Lower lobe of right lung (tissue), 2 donors: ENCODE measurements at places on chromosomes 16 and 17. TPM values are rescaled to one million over a fixed set of nuclear protein-coding genes. Genes with fewer than 3 reads are reported as not detected.
A peak's percentile ranks its signal among the peaks of the same experiment; 100 is the strongest.

GSG1L gene
- total RNA-seq: 0.30 TPM

SSTR5 gene
- total RNA-seq: not detected

EVI2B gene
- 130 TPM for total RNA-seq

CCL17 gene
- 2.8 TPM for total RNA-seq

NOG gene
- total RNA-seq: 2.2 TPM

TPSG1 gene
- 2.9 TPM for total RNA-seq

CIBAR2 gene
- 12.8 TPM for total RNA-seq

GRCh38 chr17:59719526-59719925 lies 12.1 kb downstream of the VMP1 start:
- no peaks in the 10 kb centered on the region for H3K36me3 ChIP-seq
- H3K27me3 ChIP-seq: no peaks in the 10 kb centered on the region
- no peaks in the 10 kb centered on the region for H3K4me1 ChIP-seq
- no peak overlapping the region for H3K27ac ChIP-seq
- no peak for DNase-seq
- H3K4me3 ChIP-seq: no peak overlapping the region

DNA sequence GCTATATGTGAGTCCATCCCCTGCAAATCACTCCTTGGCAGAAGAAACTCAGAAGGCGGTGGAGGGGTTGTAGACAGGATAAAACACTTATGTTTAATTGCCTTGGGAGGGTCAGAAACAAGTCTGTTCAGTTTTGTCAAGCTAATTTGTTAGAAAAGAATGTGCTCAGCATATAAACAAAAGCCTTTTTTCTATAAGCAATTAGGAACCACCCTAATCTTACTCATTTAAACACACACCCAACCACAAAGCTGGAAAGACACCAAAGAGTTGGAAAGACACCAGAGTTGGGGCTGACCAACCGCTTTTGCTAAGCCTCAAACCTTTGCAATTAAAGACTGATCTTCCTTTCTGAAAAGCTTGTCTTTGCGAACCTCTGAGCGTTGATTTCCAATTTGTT lies 439.2 kb upstream of the ERCC4 start:
- DNase-seq: no peak
- no peak overlapping the region for H3K27ac ChIP-seq
- H3K4me3 ChIP-seq: no peak overlapping the region

- DNase-seq: no peak
- H3K36me3 ChIP-seq: no peaks in the 10 kb centered on the region
- H3K27me3 ChIP-seq: peaks cover 9% of the 10 kb centered on the region
- H3K4me3 ChIP-seq: no peak overlapping the region
These were observed 12.5 kb upstream of the ANKRD40CL start for GRCh38 chr17:50779747-50780353.

GRCh38 chr17:81253358-81254131 lies 14.4 kb downstream of the NDUFAF8 start:
- DNase-seq: peak; percentile 70
- no peak overlapping the region for H3K4me3 ChIP-seq
- no peak overlapping the region for H3K27ac ChIP-seq

- H3K4me1 ChIP-seq: peaks cover 33% of the 10 kb centered on the region
- H3K4me3 ChIP-seq: no peak overlapping the region
- no peaks in the 10 kb centered on the region for H3K27me3 ChIP-seq
- no peaks in the 10 kb centered on the region for H3K36me3 ChIP-seq
- no peak overlapping the region for H3K27ac ChIP-seq
- no peak for DNase-seq
These were observed 146.4 kb downstream of the SOCS1 start for GRCh38 chr16:11109566-11109965.

DNA sequence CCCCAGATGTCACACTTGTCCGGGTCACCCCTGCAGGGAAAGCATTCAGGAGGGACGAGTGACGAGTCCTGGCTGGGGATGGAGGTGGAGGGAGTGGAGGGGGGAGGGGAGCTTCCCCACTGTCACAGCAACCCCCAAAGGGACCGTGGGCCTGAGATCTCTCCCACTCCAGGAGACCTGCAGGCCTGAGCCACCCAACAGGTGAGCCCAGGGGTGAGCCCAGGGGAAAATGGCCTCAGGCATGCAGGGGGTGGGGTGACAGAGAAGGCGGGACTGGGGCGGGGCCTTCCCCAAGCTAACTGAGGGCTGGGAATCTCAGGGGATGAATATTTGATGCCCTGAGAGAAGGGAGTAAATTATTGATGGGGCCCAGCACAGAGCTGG lies 2.4 kb downstream of the USH1G start:
- no peak overlapping the region for H3K4me3 ChIP-seq
- H3K27me3 ChIP-seq: peaks cover 70% of the 10 kb centered on the region
- no peak overlapping the region for H3K27ac ChIP-seq
- H3K36me3 ChIP-seq: no peaks in the 10 kb centered on the region
- peaks cover 22% of the 10 kb centered on the region for H3K4me1 ChIP-seq

DNA sequence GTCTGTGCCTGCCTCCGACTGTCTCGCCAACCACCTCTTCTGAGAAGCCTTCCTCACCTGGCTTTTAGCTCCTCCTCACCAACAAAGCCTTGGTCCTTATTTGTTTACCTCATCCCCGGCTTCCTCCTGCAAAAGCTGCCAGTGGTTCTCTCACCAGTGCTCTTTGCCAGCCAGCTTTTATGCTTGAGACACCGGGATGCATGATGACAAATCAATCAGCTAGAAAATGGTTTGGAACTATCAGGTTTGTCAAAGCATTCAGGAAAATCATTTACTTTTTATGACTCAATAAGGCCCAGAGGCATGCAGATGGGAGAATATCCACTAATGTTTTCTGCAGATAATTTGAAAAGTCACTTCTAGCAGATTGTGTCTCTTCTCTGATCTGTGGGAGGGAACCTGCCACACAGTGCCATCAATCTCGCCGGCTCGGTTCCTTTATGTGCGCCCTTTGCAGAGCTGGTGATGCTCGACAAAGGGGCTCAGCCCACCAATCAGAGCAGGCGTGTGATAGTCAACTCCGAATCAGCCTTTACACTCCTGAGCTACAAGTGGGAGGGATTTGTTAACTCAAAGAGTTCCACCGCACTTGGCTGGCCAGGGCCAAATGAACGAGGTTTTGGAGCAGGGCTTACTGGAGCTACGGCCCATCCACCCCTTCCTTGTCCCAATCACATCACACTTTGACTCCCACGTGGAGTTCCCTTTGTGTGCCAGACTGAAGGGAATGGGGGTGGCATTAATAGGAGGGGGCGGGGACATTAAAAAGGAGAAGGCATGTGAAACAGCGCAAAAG lies 85.8 kb downstream of the MRC2 start:
- H3K4me1 ChIP-seq: no peaks in the 10 kb centered on the region
- DNase-seq: no peak
- H3K27ac ChIP-seq: no peak overlapping the region
- H3K4me3 ChIP-seq: no peak overlapping the region
- no peaks in the 10 kb centered on the region for H3K36me3 ChIP-seq

DNA sequence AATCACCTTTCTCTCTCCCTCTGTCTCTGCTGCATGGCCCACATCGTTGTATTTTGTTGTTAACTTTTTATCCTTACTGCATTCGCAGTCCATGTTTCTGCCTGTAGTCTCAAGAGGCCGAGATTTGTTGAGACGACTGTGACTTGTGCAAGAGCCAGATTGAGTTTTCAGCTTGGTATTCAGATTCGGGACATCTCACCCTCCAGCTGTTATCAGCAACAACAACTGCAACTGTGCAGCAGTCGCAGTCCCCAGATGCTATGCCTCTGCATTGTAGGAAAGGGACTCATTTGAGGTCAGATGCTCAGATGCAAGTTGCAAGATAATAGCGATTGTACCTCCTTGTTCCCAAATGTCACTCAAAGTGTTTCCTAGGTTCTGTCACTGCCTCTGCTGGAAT lies 209.0 kb downstream of the SNX29 start:
- H3K4me1 ChIP-seq: peaks cover 24% of the 10 kb centered on the region
- no peaks in the 10 kb centered on the region for H3K27me3 ChIP-seq
- H3K4me3 ChIP-seq: no peak overlapping the region
- DNase-seq: no peak
- H3K36me3 ChIP-seq: no peaks in the 10 kb centered on the region

DNA sequence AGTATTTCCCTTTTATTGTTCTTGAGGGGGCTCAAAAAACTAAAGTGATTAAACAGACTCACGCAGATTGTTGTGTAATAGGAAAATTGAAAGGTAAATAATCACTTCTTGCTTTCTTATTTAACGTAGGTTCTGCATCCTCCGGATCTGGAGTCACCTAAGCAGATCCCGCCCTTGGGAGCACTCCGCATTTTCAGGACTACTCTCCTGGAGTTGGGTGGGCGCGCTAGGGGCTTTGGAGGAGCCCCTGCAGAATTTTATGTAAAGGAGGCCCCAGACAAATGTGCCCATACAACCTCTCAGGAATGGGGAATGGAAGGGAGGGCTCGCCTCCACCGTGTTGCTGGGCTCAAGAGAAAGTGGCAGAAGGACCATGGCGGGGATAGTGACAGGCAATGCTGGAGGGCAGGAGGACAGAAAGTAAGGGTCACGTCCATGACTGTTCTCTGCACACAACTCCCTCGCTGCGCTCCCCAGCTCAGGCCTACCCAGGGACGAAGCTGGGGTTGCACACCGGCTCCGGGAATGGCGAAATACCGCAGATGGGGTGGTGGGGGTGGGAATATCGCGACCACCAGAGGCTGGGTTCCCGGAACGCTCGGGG lies 8.3 kb downstream of the MT2A start:
- H3K36me3 ChIP-seq: no peaks in the 10 kb centered on the region
- peaks cover 20% of the 10 kb centered on the region for H3K4me1 ChIP-seq
- peak overlapping the region; percentile 63 for H3K27ac ChIP-seq
- peak overlapping the region; percentile 52 for H3K4me3 ChIP-seq
- no peaks in the 10 kb centered on the region for H3K27me3 ChIP-seq
- no peak for DNase-seq

DNA sequence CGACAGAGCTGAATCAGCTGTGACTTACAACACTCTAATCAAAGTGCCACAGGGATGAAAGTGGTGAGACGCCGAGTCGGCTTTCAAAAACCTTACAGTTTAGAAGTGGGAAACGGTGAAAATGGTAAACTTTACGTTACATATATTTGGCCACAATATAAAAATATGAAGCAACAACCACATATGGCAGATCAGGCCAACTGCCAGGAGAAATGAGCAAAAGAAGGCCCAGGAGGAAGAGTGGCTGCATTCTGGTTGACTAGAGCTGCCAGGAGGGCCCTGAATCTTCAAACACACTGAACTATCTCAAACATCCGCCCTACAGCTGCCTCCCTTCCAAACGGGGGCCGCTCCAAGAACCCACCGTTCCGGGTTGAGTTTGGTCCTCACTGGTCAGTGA lies 56.3 kb downstream of the MRM3 start:
- no peaks in the 10 kb centered on the region for H3K27me3 ChIP-seq
- no peaks in the 10 kb centered on the region for H3K4me1 ChIP-seq
- no peak overlapping the region for H3K27ac ChIP-seq
- H3K4me3 ChIP-seq: no peak overlapping the region
- no peak for DNase-seq

DNA sequence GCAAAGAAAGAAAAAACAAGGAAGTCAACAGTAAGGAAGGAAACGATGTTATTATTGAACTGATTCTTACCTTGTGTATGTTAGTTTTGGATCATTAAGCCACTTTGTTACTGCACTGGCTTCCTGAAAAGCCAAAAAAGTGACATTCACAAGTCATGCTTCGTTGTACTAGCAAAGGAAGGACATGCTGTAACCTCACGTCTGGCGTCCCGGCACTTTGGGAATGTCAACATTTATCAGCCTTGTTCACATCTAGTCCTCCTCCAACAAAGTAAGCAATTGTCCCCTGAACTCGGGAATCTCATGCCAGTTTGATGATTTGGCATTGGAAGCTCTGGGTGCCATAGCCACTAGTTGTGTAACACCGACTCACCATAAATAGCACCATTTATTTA lies 731 bp upstream of the MKS1 start:
- H3K4me1 ChIP-seq: peaks cover 9% of the 10 kb centered on the region
- peak overlapping the region; percentile 80 for H3K27ac ChIP-seq
- no peaks in the 10 kb centered on the region for H3K27me3 ChIP-seq
- peaks cover 18% of the 10 kb centered on the region for H3K36me3 ChIP-seq
- DNase-seq: no peak

DNA sequence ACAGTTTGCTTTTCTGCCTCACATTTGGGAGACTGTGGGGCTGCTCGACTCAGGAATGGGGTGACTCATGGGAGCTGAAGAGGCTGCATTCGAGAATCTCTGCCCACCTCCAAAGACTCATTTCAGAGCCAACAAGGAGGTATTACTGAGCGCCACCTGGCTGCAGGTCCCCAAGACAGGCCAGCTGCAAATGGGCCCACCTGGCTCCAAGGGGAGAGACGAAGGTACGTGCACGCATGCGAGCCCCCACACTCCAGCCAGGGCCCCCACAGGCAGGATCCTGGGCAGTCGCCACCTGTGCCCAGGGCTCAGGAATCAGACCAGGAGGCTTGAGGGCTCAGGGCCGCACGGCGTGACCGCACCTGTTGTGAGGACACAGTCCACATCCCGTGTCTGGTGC lies 6.0 kb downstream of the HAGHL start:
- no peak overlapping the region for H3K27ac ChIP-seq
- H3K4me3 ChIP-seq: no peak overlapping the region
- no peak for DNase-seq
- peaks cover 59% of the 10 kb centered on the region for H3K36me3 ChIP-seq

GRCh38 chr16:28879841-28880588 lies 1.7 kb downstream of the ATP2A1 start:
- H3K27ac ChIP-seq: no peak overlapping the region
- peaks cover 15% of the 10 kb centered on the region for H3K4me1 ChIP-seq
- H3K27me3 ChIP-seq: peaks cover 10% of the 10 kb centered on the region
- H3K36me3 ChIP-seq: no peaks in the 10 kb centered on the region
- DNase-seq: peak; percentile 88

GRCh38 chr16:50411034-50411433 lies 42.2 kb upstream of the BRD7 start:
- H3K36me3 ChIP-seq: no peaks in the 10 kb centered on the region
- no peak overlapping the region for H3K27ac ChIP-seq
- no peaks in the 10 kb centered on the region for H3K27me3 ChIP-seq
- H3K4me3 ChIP-seq: no peak overlapping the region

DNA sequence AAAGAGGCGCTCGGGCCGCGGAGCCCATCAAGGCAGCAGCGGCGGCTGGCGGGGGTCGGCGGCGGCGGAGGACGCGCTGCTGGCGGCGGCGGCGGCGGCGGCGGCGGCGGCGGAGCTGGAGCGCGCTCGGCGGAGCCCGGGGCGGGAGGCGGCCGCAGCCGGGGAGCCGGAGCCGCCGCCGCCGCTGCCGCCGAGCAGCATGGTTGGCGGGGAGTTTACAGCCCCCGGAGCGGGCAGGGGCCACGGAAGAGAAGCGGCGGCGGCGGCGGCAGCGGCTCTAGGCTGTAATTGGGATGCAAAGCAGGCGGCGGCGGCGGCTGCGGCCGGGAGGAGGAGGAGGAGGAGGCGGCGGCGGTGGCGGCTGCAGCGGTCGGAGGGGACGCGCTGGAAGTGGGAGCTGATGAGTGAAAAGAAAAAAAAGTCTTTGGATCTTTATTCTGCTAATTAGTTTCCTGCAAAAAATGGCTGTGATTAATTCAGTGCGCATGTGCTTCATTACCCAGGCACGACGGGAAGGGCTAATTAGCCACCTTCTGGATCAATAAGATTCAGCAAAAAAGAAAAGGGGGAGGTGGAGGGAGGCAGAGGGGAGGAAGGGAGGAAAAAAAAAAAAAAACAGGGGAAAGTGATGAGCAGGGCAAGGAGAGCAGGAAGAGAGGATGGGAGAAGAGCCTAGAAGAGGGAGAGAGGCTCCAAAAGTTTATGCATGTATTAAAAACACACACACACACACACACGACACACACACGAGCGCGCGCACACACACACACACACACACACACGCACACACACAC lies 10.9 kb upstream of the ZFHX3 start:
- DNase-seq: peak; percentile 68
- H3K27me3 ChIP-seq: peaks cover 33% of the 10 kb centered on the region
- H3K36me3 ChIP-seq: no peaks in the 10 kb centered on the region
- peak overlapping the region; percentile 73 for H3K4me3 ChIP-seq
- H3K4me1 ChIP-seq: peaks cover 35% of the 10 kb centered on the region

- H3K4me1 ChIP-seq: no peaks in the 10 kb centered on the region
- no peak for DNase-seq
- H3K4me3 ChIP-seq: no peak overlapping the region
These were observed 451.1 kb downstream of the SOX9 start for GRCh38 chr17:72571813-72572396.
